Aortic smooth muscle cell (primary cell): ENCODE measurements at places on chromosomes 2 and 18. TPM values are rescaled to one million over a fixed set of nuclear protein-coding genes. Genes with fewer than 3 reads are reported as not detected.

Gene FBXO11
- total RNA-seq, result 47.6 and 63.3 TPM in 2 replicates

Gene C2orf78
- not detected in 2 replicates for total RNA-seq

Gene CRYGA
- not detected in 2 replicates for total RNA-seq

Gene FSIP2
- 0.06 and 0.13 TPM in 2 replicates for total RNA-seq

Gene INPP5D
- total RNA-seq, result 0.53 and 0.56 TPM in 2 replicates

Gene CFC1
- total RNA-seq, result not detected in 2 replicates

Gene CXCR4
- 5.6 and 16.1 TPM in 2 replicates for total RNA-seq

Gene CNGA3
- 0.13 TPM in 1 of 2 replicates, not detected in the other for total RNA-seq

Gene SH3BP4
- 16.6 and 21.6 TPM in 2 replicates for total RNA-seq

Gene TMEM131
- 27.1 and 32.4 TPM in 2 replicates for total RNA-seq

Gene UGT1A1
- not detected in 2 replicates for total RNA-seq

Gene OSBPL1A
- total RNA-seq, result 28.1 and 40.3 TPM in 2 replicates

Gene RESP18
- total RNA-seq, result not detected in 2 replicates

Gene KCNG3
- not detected in 2 replicates for total RNA-seq

Gene PARD3B
- total RNA-seq, result 6.2 and 9.6 TPM in 2 replicates

Gene SAG
- not detected in 2 replicates for total RNA-seq

Gene C2orf92
- total RNA-seq, result 1.6 and 2.1 TPM in 2 replicates

Gene CCDC74A
- total RNA-seq, result 7.3 and 8.7 TPM in 2 replicates

Gene RNF125
- total RNA-seq, result 0.06 and 0.13 TPM in 2 replicates

Gene LOXHD1
- total RNA-seq, result not detected in 2 replicates

Gene ICA1L
- total RNA-seq, result 3.6 and 6.5 TPM in 2 replicates

Gene SNTG2
- total RNA-seq, result not detected in 2 replicates

Gene KIF5C
- 0.06 and 0.13 TPM in 2 replicates for total RNA-seq

Gene CTAGE1
- total RNA-seq, result 0.12 TPM in 1 of 2 replicates, not detected in the other

Gene STK17B
- total RNA-seq, result 145 and 147 TPM in 2 replicates
